Osteoblast (primary cell): ENCODE measurements at places on chromosomes 2 and 18. TPM values are rescaled to one million over a fixed set of nuclear protein-coding genes. Genes with fewer than 3 reads are reported as not detected.
A peak's percentile ranks its signal among the peaks of the same experiment; 100 is the strongest.

GRCh38 chr2:45691171-45691999 is 39.9 kb downstream of the PRKCE start:
- DNase-seq, result no peak

- DNase-seq, result no peak
Measured at GRCh38 chr2:134218414-134218813, 35.5 kb upstream of the MGAT5 start.

G6PC2 gene
- total RNA-seq, result not detected in 2 replicates

DNA sequence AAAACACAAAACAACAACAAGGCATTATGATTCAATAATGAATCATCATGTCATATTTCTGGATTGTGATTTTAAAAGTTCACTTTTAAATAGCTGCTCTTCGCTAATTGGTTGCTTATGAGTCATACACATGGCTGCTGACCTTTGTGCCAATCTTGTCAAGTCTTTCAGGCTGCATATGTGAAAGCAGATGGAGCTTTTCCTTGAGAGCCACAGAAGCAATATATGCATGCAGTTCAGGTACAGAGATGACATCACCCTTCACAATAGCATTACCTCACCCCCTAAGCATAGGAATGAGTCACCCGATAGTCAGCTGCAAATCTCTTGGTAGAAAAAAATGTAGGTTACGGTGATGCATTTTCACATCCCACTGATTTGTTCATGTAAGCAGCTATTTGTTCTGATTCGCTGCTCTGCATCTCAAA is 27.2 kb downstream of the EIF2AK3 start:
- peak; percentile 68 for DNase-seq

DNA sequence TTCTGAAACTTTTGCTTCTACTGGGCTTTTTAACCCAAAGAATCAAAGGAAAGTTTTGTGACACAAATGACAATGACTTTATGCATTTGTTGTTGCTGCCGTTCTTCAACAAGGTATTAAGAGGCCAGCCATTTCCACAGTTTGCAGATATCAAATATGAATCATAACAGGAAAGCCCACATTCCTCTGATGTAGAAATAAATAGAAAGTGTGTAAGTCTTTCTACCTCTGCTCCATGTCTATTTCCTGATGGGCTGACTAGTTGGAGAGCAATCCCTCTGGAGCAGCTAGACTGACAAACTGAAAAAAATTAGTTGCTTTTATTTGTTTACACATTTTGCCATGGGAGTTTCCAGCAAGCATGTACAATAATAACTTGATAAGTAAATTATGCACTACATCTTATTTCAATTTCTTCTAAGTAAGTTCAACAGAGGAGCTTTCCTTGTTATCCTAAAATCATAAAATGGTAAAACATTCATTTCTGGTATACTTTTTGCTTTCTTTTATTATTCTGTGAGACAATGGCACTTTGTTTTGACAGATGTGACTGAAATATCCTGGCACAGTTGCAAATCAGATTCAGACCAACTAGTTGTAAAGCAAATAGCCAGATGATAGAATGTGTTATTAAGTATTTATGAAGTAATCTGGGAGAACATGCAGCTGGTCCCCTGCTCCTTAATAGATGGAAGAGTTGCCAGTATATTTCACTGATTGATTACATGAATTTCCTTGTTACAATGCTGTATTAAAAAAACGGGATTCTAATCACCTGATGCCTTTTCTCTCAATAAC is 266.7 kb downstream of the METTL4 start:
- no peak for DNase-seq

- no peak for DNase-seq
Measured at GRCh38 chr2:44112096-44112495, 56.6 kb upstream of the PPM1B start.

DNA sequence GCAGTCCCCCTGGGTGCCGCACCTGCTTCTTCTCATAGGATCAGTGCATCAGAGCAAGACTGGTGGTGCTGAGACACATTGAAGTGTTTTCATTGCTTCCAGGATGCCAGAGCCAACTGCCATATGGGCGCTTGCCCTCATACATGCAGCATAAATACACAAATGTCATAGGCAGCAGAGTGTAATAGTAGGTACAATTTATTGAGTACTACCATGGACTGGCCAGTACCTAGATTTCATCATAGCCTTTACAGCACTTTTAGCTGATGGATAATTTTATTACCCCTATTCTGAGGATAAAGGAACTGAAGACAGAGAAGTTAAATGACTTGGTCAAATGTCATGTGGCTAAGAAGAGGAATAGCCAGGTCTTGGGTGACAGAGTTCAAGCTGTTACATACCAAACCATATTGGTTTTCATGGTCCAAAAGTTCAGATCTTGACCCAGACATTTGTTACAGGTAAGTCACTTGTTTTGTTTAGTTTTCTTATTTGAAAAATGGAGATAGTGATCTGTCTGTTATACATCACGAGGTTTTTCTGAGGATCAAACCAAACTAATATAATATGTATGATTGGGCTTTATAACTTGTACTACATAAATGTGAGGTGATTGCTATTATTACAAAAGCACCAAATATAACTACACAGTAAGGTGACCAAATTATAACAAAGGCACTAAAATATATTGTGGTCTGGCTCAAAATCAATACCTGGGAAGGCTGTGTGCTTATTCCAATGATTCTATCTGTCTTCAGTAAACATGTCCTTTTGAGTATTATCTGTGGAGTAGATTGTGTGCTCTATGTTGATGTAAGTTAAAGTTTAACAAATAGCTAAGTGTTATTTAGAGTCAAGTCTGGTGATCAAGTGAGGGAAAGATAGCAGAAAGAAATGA is 151.9 kb upstream of the CYRIA start:
- DNase-seq, result no peak

- DNase-seq, result no peak
Measured at GRCh38 chr2:226813148-226813701, 13.6 kb upstream of the IRS1 start.

- DNase-seq, result peak; percentile 47
Measured at GRCh38 chr2:145623136-145623535, 1103.2 kb upstream of the ZEB2 start.

GRCh38 chr2:202769201-202769600 is 102.4 kb downstream of the ICA1L start:
- DNase-seq, result no peak

DNA sequence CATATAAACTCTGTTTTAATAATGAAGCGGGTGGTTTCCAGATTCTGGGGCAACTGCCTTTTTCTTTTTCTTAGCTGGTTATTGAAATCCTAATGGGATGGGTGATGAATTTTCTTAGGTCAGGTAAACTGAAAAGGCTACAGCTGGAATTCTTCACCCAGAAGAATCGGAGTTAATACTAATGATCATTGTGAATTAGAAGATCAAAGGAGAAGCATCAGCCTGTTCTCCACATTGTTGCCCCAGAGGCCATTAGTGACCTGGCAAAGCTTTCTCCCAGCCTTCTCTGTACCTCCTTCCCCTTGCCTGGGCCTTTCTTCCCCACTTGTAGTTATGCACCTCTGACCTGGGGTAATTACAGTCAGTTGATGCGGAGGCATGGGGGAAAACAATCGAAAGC is 82.8 kb downstream of the MEIS1 start:
- no peak for DNase-seq

DNA sequence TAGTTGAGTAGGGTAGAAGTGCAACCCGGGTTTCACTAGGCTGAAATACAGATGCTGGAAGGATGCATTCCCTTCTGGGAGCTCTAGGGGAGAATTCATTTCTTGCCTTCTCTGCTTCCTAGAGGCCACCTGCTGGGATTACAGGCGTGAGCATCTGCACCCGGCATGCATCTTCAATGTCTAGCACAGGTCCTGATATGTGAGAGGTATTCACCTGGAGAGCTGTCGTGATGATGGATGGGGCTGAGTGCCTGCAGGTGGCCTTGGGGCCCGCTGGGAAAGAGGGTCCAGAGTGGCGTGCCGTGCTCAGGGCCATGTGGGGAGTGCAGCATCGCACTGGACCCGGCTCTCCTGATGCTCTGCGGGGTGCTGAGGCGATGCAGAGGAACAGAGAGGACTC is 6.6 kb upstream of the NTSR2 start:
- peak; percentile 46 for DNase-seq

GRCh38 chr2:108552566-108552965 is 18.3 kb downstream of the LIMS1 start:
- no peak for DNase-seq

DNA sequence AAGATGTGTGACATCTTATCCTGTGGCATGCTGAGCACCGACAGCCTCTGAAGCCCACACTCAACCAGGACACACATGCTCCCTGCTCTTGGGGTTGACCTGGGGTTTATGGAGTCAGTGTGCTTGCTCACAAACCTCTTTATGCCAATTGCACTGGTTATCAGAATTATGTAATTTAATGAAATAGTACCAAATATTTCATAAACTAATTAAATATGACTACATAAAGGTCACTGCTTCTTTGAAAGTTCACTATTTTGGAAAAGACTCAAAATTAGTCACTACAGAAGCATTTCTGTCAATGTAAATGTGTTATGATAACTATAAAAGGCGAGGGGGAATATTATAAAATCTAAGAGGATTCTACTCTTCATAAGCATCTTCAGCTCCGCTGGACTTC is 76.7 kb downstream of the FHOD3 start:
- DNase-seq, result no peak

GRCh38 chr2:27581417-27582128 is 1.3 kb upstream of the ZNF512 start:
- peak; percentile 14 for DNase-seq

DNA sequence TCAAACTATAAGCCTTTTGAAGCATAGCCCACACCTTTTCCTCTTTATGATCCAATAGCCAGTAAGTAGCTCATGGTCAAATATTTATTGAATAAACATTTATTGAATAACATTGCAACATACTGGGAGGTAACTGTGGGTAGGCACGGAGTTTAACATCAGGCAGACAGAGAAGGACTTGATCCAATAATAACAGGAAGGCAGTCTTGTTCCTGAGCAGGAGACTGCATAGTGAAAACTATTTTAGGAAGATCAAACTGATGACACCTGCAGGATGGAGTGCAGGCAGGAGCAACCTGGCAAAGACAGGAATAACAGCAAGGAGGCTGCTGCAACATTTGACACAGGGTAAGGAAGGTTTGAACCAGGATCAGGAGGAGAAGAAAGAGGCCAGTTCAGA is 3.1 kb upstream of the DCTN1 start:
- DNase-seq, result peak; percentile 87

- peak; percentile 75 for DNase-seq
Measured at GRCh38 chr18:77131652-77132368, 773 bp downstream of the MBP start.

GRCh38 chr2:120831891-120832290 is 96.2 kb downstream of the GLI2 start:
- peak; percentile 51 for DNase-seq

GRCh38 chr2:186761814-186762213 is 68.0 kb downstream of the FAM171B start:
- DNase-seq, result no peak

PPM1G gene
- 56.6 and 65.5 TPM in 2 replicates for total RNA-seq

DNA sequence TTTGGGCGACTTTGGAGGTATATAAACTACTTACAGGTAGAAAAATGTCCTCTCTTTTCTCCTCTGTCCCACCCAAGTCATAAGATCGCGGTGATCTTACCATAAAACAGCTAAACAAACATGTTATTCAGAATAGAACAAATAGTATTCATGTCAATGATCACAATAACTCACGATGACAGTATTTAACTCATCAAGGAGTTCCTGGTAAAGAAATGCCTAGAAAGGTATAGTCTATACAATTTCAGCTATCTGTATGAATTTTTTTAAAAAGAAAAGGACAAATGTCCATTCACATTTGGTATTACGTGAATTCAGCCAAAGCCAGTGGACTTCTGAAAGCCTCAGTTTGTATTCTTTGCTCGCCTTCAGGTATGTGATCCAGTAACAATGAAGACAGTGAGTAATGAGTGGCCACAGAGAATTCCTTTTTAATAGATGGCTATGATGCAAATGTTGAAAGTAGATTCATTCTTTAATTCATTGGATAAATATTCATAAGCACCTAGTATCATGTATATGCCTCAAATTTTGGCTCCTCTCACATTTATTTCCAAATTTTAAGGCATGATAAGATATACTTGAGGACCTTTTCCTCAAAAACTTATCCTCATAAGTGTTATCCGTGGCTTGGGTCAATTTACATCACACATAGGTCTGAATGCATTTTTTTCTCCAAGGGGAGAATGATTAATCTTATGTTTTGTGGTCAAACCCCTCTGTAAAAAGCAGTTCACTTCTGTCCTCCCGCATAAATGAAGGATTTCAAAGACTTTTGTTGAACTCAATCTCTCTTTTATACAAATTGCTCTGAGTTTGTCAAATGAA is 20.3 kb downstream of the ABCB11 start:
- no peak for DNase-seq

DNA sequence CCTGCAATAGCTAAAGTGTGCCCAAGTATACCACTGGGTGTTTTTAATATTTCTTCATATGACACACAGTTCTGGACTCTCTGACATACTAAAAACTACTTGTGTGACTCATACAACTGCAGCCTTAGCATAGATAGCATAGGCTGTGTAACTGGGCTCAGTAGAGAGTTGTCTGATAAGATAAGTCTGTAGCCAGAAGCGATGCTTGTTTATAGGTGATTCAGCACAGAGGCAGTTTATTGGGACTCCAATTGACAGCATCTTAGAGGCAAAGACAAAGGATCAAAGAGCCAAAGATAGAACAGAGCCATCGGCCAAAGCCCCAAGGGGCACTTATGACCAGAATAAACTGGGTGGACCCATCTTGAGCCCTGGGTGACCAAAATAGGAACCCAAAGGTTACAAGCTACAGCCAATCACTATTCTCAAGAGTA is 42.3 kb downstream of the AAK1 start:
- peak; percentile 59 for DNase-seq

SERPINB12 gene
- total RNA-seq, result not detected in 2 replicates

GRCh38 chr2:157427003-157427921 is 16.6 kb downstream of the CYTIP start:
- peak; percentile 22 for DNase-seq

GRCh38 chr2:118464546-118465265 is 376.4 kb downstream of the INSIG2 start:
- DNase-seq, result no peak

HAAO gene
- 0.72 and 1.8 TPM in 2 replicates for total RNA-seq

DNA sequence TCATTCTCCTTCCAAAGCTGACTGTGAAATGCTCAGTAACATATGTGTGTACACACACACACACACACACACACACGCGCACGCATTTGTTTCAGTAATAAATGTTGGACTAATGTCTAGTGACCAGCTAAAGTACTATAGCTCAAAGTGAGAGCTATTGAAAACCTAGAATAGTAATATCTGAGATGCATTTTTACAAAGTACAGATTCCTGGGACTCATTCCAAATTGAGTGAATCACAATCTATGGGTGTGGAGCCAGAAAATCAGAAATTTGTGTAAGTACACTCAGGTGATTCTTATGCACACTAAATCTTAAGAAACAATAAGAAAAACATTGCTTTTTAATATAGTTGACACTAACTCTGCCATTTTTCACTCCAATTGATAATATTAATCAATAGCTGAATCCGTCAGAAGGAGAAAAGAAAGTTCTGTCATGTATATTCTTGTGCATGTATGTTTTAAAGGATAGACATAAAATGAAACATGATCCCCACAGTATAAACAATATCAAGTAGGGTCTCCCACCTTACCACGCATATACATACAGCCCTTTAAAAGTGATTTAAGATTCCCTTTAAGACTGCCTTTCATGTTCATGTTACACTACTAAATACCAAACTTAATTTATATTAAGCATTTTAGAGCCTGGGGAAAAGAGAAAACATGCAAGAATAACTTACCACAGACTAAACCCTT is 123.5 kb downstream of the ATAD2B start:
- no peak for DNase-seq

TNFRSF11A gene
- total RNA-seq, result under 0.01 TPM in 2 replicates

TMEM17 gene
- 2.9 and 3.3 TPM in 2 replicates for total RNA-seq

- DNase-seq, result no peak
Measured at GRCh38 chr18:76674596-76674995, 147.8 kb upstream of the ZNF236 start.

GRCh38 chr2:11159574-11160170 is 4.4 kb downstream of the SLC66A3 start:
- peak; percentile 39 for DNase-seq

ANKRD30B gene
- total RNA-seq, result 6.9 and 11.5 TPM in 2 replicates
